Iris pigment epithelial cell (primary cell): ENCODE measurements at places on chromosomes 6 and 20.

GRCh38 chr20:5751856-5752255 is 1.7 kb downstream of the SHLD1 start:
- no peak for DNase-seq

- no peak for DNase-seq
Measured at GRCh38 chr6:164216368-164216767, 801.9 kb downstream of the QKI start.

GRCh38 chr20:13492001-13492481 is 146.7 kb downstream of the TASP1 start:
- DNase-seq = peak; percentile 80

GRCh38 chr6:26311385-26312095 is 53.5 kb upstream of the BTN3A2 start:
- DNase-seq = peak; percentile 61

DNA sequence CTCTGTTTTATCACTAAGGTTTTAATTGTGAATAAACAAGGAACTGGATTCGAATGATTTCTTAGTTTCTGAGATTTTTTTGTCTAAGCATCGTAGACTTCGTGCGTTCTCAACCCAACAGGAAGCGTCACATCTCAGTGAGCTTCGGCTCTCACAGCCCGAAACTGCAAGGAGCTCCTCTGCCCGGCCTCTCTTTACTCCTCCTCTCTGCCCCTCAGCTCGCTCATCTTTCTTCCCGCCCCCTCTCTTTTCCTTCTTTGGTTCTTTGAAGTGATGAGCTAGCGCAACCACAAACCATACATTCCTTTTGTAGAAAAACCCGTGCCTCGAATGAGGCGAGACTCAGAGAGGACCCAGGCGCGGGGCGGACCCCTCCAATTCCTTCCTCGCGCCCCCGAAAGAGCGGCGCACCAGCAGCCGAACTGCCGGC is 480 bp upstream of the NT5E start:
- peak; percentile 89 for DNase-seq

GRCh38 chr6:81031416-81031815 is 721.1 kb downstream of the TENT5A start:
- no peak for DNase-seq

GRCh38 chr6:128847431-128848210 is 35.3 kb upstream of the LAMA2 start:
- DNase-seq = no peak

DNA sequence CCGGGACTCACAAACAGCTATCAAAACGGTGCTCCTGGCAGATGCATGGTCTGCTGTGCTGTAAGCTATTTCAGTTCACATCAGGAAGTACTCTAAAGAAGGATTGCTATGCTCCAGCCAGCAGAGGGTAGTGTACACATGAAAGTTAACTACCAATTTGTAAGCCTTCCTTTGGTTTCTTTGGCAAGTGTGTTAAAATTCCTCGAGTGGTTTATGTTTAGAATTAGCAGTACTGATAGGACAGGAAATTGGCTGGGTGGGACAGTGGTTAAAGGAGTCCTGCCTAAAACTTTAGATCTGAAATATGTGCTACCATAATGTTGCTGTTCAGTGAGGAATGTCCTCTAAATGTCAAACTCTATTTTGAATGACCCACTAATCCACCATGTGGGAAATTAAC is 47.4 kb downstream of the TRMT11 start:
- peak; percentile 93 for DNase-seq

DNA sequence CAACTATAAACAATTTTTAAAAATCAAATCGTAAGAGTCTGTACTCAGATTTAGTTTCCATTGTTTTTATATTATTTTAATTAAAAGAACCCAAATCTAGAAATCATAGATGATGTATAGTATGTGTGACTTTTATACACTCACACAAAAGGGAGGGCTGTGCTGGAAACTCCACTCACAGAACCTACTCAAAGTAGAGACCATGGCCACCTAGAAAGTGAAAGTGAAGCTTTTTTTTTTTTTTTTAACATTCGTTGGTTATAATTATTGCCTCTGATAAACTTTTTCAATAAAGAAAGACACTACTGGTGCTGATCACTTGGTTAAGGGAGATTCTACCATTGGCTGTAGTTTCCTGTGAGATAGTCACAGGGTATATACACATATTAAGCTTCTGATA is 37.9 kb upstream of the PRL start:
- no peak for DNase-seq

GRCh38 chr6:126955621-126956020 is 162.8 kb upstream of the RSPO3 start:
- no peak for DNase-seq
